ENCODE measurements at places on chromosomes 4 and X. TPM values are rescaled to one million over a fixed set of nuclear protein-coding genes. Genes with fewer than 3 reads are reported as not detected.

The CENPI gene
- 38.7 TPM for total RNA-seq

GRCh38 chr4:81679315-81679714 is 207.6 kb upstream of the RASGEF1B start:
- DNase-seq = no peak

- DNase-seq = no peak
These were observed 5.8 kb upstream of the DGKQ start for GRCh38 chr4:978957-979701.

DNA sequence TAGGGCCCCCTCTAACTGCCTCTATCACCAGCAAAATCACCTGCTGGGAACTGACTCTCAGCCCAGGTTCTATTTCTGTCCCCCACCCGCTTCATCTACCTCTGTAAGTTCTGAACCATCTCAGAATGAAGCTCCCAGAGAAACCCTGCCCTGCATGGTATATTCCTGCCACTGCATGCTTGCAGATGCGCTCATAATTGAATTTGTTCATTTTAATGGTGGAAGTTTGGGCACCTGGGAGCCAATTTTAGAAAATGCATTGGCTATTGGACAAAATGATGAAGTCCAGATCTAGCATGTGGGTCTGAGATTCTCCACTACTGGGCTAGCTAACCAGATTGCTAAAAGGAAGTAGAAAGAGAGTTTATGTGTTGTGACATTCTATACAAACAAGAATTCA is 28.6 kb upstream of the SLC10A4 start:
- no peak for DNase-seq

GRCh38 chr4:56466910-56467283 is 520 bp upstream of the SRP72 start:
- DNase-seq = no peak

All from natural killer cell treated with Interleukin-12 subunit alpha and Interleukin-12 subunit beta and Interleukin-15 and Interleukin-18, amount 100 ng/mL, for 72 hours (primary cell).